Natural killer cell (primary cell): ENCODE measurements at places on chromosomes 7 and 10. TPM values are rescaled to one million over a fixed set of nuclear protein-coding genes. Genes with fewer than 3 reads are reported as not detected.
A peak's percentile ranks its signal among the peaks of the same experiment; 100 is the strongest.

FEZF1 gene
- not detected for total RNA-seq

- no peaks in the 10 kb centered on the region for H3K27me3 ChIP-seq
- H3K4me1 ChIP-seq = no peaks in the 10 kb centered on the region
- DNase-seq = no peak
- H3K4me3 ChIP-seq = no peak overlapping the region
- no peak overlapping the region for H3K27ac ChIP-seq
Observed at GRCh38 chr10:37713642-37714041, 143.8 kb downstream of the ZNF248 start.

A1CF gene
- total RNA-seq = not detected

PNLIPRP3 gene
- not detected for total RNA-seq

TYW1B gene
- 12.9 TPM for total RNA-seq

C1QL3 gene
- 0.29 TPM for total RNA-seq

MRLN gene
- total RNA-seq = not detected

DNA sequence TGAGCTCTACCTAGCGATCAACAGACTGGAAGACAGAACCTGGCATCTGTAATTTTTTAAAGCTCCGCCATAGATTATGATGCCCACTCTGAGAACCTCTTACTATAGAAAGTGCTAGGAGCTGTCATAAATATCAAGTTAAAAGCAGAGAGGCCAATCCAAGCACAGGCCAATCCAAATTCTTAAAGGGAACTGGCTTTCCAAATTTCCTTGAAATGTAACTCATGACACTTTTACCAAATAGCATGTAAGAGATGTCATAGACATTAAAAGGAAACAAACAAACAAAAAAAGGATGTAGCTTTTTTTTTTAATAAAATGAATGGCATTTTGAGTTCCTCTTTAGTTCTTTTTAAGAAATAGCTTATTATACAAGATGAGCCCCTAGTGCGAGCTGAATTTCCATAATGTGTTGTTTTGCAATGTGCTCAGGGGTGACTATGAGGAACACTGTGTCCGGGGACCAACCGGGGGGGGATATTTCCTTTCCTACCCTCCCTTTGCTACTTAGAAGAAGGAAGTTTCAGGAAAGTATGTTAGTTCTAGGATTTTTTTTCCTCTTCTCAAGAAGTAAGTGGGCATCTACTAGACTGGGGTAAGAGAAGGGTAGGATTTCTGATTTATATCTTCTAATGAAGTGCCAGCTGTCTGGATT lies 23.7 kb upstream of the MRC1 start:
- H3K27me3 ChIP-seq = no peaks in the 10 kb centered on the region
- H3K36me3 ChIP-seq = no peaks in the 10 kb centered on the region
- H3K4me3 ChIP-seq = no peak overlapping the region

TEX47 gene
- total RNA-seq = not detected

DNA sequence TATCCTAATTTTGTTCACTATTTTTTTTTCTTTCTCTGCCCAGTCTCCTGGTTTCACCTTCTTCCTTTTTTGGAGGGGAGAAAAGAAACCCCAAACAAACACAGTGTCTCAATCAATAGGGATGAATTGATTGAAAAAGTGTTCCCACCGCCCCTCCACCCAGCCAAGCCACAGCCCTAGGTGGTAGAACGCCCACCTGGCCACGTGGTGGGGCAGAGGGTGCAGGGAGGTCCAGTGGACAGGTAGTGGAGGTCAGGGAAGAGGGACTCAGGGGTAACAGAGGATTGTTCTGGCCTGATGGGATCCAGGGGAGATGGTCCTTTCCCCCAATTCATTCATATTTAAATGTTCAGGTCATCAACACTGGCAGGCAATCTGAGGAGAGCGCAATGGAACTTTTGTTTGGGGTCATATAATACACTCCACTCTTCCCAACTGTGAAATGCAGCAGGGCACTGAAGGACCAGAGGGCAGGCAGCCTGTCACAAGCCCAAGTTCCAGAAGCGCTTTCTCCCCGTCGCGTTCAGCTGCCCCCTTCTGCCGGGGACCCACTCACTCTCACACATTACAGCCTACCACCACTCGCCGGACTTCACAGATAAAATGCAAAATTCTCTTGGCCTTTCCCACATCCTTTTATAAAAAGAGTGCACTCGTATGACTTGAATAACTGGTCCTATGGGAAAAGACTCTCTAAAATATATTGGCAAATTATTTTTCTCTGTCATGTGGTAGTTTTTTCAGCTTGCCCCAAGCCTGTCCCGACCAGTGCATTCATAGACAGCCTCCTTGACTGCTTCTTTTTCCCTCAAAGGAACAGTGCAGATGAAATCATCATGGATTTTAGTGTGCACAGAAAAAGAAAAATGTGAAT lies 1.6 kb downstream of the INHBA start:
- no peak overlapping the region for H3K27ac ChIP-seq
- no peaks in the 10 kb centered on the region for H3K36me3 ChIP-seq
- no peak for DNase-seq
- peaks cover 22% of the 10 kb centered on the region for H3K4me1 ChIP-seq
- H3K27me3 ChIP-seq = peaks cover 3% of the 10 kb centered on the region

TMEM184A gene
- total RNA-seq = not detected

DNA sequence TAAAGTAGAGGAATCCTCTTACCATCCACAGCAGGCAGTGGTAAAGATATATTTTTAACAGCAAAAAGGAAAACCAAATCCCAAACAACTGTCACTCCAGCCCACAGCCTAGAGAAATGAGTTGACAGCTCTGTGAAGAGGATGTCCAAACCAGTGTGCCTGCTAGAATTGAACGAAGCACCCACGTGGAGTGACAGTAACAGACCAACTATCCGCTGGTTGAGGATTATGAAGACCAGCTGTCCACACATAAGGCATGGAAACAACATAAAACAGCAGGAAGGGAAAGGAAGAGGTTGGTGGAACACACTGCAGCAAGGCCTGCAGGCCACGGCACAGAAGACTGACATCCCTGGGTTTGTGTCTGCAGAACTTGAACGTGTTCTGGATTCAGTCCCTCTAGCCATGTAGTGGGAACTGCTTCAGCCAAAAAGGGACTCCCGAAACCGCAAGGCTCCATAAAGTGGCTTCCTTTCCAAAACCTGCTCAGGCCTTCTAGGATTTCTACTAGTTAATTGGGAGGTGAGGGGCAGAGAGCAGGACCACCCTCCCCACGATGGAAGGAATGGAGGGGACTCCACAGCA lies 324.4 kb downstream of the BICC1 start:
- no peaks in the 10 kb centered on the region for H3K4me1 ChIP-seq
- H3K36me3 ChIP-seq = no peaks in the 10 kb centered on the region
- H3K27me3 ChIP-seq = no peaks in the 10 kb centered on the region
- no peak for DNase-seq

- no peaks in the 10 kb centered on the region for H3K27me3 ChIP-seq
- no peak overlapping the region for H3K4me3 ChIP-seq
- no peak for DNase-seq
- no peaks in the 10 kb centered on the region for H3K36me3 ChIP-seq
- H3K4me1 ChIP-seq = no peaks in the 10 kb centered on the region
- H3K27ac ChIP-seq = no peak overlapping the region
Observed at GRCh38 chr7:34603711-34604444, 54.1 kb upstream of the NPSR1 start.

GRCh38 chr10:85979598-85979997 lies 387.0 kb downstream of the GRID1 start:
- H3K27ac ChIP-seq = no peak overlapping the region
- no peak overlapping the region for H3K4me3 ChIP-seq
- DNase-seq = no peak
- no peaks in the 10 kb centered on the region for H3K36me3 ChIP-seq

LRRC61 gene
- total RNA-seq = 7.3 TPM

ADAM12 gene
- 1.6 TPM for total RNA-seq

DNA sequence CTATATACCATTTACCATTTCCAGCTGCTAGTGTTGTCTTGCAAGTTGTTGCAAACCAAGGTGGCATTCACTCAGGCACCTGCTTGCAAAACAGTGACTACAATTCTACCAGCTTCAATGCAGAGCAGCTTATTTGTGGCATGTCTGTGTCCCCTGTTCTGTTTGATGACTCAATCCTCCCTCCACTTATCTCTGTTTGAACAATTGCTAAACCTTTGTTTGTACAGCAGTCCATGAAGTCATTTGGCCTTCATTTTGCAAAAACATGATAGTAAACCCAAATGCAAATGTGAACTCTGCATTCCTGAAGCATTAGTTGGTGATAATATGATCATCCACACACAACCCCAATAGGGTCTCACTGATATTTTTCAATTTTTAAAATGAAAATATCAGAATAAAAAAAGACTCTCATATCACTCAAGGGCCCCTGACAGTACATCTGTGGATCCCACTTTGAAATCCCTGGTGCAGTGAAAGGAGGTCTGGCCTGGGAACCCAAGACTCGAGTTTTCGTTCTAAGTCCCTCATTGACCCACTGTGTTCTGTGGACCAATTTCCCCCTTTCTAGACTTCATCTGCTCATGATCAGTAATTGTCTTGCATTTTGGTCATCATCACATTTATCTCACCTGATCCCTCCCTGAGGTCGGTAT lies 425.4 kb downstream of the RPS24 start:
- H3K4me1 ChIP-seq = no peaks in the 10 kb centered on the region
- no peak overlapping the region for H3K4me3 ChIP-seq
- peaks cover 2% of the 10 kb centered on the region for H3K27me3 ChIP-seq

AQP1 gene
- 1.4 TPM for total RNA-seq

DNA sequence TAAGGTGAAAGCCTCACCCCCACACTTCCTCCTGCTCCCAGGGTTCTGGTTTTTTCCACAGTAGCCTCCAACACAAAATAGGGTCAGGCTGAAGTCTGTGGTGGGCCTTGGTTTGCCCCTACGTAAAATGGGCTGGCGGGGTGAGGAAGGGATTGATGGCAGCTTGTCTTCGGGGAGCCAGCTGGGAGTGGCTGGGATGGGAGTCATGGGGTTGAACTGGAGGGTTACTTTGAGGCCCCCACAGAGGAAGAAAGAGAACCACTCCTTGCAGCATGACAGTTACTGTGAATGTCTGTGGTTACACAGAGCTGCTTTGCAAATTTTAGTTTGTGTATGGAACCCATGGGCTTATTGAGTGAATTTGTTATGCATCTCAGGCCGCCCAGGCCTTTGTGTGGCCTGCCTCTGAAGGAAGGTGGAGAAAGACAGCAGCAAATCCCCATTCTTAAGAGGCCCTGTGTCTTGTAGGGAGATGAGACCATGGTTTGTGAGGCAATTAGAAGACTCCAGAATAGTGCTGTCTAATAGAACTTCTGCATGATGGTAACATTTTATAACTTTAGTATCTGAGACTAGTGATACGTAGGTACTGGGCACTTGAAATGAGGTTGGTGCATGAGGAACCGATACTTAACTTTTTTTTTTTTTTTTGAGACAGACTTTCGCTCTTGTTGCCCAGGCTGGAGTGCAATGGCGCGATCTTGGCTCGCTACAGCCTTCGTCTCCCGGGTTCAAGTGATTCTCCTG lies 8.1 kb downstream of the TRIM8 start:
- peak overlapping the region; percentile 73 for H3K27ac ChIP-seq
- no peaks in the 10 kb centered on the region for H3K27me3 ChIP-seq
- H3K36me3 ChIP-seq = peaks cover 35% of the 10 kb centered on the region
- no peak for DNase-seq
- H3K4me3 ChIP-seq = no peak overlapping the region

TMEM72 gene
- not detected for total RNA-seq

IDI2 gene
- total RNA-seq = not detected

DNA sequence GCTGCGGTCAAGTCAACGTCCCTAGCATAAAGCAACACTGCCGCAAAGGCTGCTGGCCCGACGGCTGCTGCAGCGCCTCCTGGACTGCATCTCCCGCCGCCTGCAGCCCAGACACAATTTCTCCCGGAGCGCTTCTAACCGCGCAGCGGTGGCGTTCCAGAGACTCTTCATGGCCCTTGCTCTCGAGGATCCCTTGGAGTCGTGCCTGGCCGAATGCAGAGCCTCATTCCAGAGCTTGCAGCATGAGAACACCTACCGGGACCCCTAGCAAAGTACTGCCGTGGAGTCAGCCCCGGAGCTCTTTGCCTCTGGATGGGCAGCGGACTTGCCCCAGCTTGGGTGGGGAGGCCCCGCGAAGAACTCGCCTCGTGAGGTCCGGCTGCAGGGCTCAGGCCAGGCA lies 79.7 kb upstream of the ZNF32 start:
- no peak overlapping the region for H3K4me3 ChIP-seq
- H3K36me3 ChIP-seq = no peaks in the 10 kb centered on the region
- H3K27ac ChIP-seq = no peak overlapping the region
- H3K27me3 ChIP-seq = no peaks in the 10 kb centered on the region

CDH23 gene
- total RNA-seq = 4.3 TPM

- no peak overlapping the region for H3K4me3 ChIP-seq
- no peak overlapping the region for H3K27ac ChIP-seq
- H3K36me3 ChIP-seq = no peaks in the 10 kb centered on the region
- H3K27me3 ChIP-seq = no peaks in the 10 kb centered on the region
- no peak for DNase-seq
Observed at GRCh38 chr7:145382762-145383161, 546.9 kb upstream of the TPK1 start.

DNA sequence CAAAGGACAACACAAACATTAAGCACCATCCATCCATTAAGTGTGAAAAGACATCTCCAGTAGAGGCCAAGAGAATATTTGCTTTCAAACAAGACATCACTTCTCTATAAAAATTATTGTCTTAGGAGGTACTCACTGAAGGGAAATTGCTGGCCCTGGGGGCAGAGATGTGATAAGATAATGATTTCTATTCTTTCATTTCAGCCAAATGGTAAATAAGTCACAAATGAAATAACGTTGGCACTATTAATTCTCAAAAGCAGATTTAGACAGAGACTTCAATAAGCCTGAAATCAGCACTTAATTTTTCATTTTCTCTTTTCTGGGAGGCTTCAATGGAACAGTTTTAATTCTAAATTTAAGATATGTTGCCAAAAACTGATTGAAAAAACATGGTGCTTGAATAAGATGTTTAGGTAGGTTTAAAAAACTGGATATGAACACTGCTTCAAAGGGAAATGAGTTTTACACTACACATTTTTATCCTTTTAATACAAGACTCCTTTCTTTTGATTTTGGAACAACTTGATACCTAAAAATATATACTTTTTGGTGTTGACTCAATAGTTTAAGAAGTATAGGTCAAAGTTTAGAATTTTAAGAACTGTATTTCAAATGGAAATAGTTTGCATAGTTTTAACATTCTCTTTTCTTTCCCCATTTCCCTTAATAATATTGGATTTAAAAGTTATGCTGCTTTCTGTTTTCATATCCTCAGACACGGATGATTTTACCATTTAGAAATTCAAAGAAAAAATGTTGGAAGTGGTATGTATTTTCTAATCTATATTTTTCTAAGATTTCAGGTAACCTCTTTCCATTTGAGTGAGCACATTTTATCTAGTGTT lies 204.0 kb downstream of the AHR start:
- no peak overlapping the region for H3K4me3 ChIP-seq
- H3K27ac ChIP-seq = no peak overlapping the region
- H3K27me3 ChIP-seq = no peaks in the 10 kb centered on the region
- no peak for DNase-seq
- H3K4me1 ChIP-seq = no peaks in the 10 kb centered on the region
- H3K36me3 ChIP-seq = no peaks in the 10 kb centered on the region

DNA sequence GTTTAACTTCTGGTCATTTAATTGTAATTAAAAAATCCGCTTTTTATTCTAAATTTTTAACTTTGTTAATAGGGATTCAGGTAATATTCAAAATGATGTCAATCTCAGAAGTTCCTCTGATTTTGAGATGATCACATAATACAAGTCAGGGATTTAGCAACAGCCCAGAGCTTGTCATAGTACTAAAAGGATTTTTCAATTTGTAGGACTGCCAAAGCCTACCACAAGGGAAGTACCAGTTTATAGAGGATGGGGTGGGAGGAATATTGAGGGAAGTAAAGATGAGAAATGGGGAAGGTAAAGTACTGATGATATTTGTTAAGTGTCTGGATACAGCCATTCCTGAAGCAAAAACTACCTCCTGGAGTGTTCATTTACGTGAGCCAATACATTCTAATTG lies 278.2 kb upstream of the TEX47 start:
- H3K4me3 ChIP-seq = no peak overlapping the region
- no peak overlapping the region for H3K27ac ChIP-seq
- H3K4me1 ChIP-seq = no peaks in the 10 kb centered on the region
- H3K27me3 ChIP-seq = no peaks in the 10 kb centered on the region
- DNase-seq = no peak
